Right lobe of liver (tissue), 6 donors: ENCODE measurements at places on chromosomes 16 and 17. TPM values are rescaled to one million over a fixed set of nuclear protein-coding genes. Genes with fewer than 3 reads are reported as not detected.

The FBXO31 gene
- total RNA-seq = 20.6 TPM

The MYL11 gene
- total RNA-seq = not detected

The HES7 gene
- total RNA-seq = not detected

GRCh38 chr17:39579318-39580081 is 28.2 kb downstream of the NEUROD2 start:
- H3K27ac ChIP-seq = no peak overlapping the region
- no peaks in the 10 kb centered on the region for H3K27me3 ChIP-seq
- H3K4me3 ChIP-seq = no peak overlapping the region
- H3K4me1 ChIP-seq = peaks cover 4% of the 10 kb centered on the region
- no peak for DNase-seq

DNA sequence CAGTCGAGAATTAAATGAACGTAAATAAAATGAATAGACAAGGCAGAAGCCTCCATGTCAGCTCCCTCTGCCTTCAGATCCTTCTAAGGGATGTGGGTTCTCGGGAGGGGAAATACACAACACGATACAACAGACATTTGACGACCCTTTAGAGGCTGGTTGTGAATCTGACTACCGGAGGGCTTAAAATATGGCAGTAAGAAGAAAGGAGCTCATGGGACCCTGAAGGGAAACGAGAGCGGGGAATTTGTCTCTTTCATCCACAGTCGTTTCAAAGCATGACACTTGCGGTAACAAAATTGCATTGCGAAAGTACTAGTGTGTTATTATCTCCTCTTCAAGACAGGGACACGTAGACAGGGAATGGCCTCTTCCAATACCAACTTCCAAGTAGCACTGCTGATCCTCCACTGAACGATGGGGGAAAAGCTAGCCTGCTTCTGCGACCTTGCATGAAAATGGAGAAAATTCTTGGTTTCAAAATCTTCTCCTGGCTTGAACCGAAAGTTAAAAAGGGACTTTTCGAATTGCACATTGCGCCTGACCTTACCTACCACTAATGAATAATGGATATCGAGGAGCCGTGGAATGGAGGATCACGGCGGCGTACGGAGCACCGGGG is 1.2 kb upstream of the TNRC6C start:
- peak overlapping the region; percentile 73 for H3K4me3 ChIP-seq
- H3K27me3 ChIP-seq = no peaks in the 10 kb centered on the region
- DNase-seq = no peak
- no peaks in the 10 kb centered on the region for H3K36me3 ChIP-seq
- H3K4me1 ChIP-seq = no peaks in the 10 kb centered on the region

- H3K36me3 ChIP-seq = no peaks in the 10 kb centered on the region
- no peaks in the 10 kb centered on the region for H3K27me3 ChIP-seq
- H3K4me3 ChIP-seq = no peak overlapping the region
- no peaks in the 10 kb centered on the region for H3K4me1 ChIP-seq
These were observed 4.4 kb upstream of the ACTG1 start for GRCh38 chr17:81517009-81517338.

- H3K27ac ChIP-seq = no peak overlapping the region
- H3K4me1 ChIP-seq = no peaks in the 10 kb centered on the region
- H3K27me3 ChIP-seq = no peaks in the 10 kb centered on the region
- no peaks in the 10 kb centered on the region for H3K36me3 ChIP-seq
- no peak overlapping the region for H3K4me3 ChIP-seq
- DNase-seq = no peak
These were observed 7.8 kb downstream of the CRHR1 start for GRCh38 chr17:45791935-45792334.

DNA sequence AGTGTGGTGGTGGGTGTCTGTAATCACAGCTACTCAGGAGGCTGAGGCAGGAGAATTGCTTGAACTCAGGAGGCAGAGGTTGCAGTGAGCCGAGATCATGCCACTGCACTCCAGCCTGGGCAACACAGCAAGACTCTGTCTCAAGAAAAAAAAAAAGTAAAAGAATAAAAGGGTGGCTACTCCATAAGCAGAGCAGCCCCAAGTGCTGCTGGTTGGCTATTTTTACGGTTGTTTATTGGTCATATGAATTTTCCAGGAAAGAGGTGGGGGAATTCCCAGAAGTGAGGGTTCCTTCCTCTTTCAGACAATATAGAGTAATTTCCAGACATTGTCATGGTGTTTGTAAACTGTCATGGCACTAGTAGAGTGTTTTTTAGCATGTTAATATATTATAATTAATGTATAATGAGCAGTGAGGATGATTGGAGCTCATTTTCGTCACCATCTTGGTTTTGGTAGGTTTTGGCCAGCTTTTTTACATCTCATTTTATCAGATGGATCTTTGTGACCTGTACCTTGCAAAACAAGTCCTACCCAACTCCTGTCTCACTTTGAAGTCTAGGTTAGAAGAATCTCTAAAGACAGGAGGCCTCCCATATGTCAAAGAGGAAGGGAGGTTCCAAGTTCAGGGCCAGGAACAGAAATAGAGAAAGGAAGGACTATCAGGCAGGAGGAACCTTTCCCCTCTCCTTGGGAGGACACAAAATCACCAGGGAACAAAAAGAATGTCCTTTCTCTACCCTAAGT is 39.1 kb downstream of the HOXB1 start:
- H3K27me3 ChIP-seq = no peaks in the 10 kb centered on the region
- peaks cover 9% of the 10 kb centered on the region for H3K4me1 ChIP-seq
- DNase-seq = no peak
- no peaks in the 10 kb centered on the region for H3K36me3 ChIP-seq
- no peak overlapping the region for H3K4me3 ChIP-seq

DNA sequence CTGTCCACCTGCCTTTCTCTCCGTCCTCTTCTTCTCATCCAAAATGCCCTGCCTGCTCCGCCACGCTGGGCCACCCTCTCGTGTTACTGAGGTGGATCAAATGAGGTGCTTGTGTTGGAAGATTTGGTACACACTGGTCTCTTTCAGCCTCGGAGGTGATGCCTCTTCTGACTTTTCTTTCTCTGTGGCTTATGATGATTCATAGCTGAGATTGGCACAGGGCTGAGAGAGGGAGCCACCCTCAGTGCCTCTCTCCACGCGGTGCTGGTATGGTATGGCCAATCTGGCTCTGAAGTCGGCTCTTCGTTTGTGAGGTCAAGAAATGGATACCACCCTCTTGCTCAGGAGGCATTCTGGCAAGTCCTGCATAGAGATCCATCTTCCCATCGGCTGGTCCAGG is 82.4 kb downstream of the PLCG2 start:
- H3K27ac ChIP-seq = no peak overlapping the region
- H3K4me1 ChIP-seq = no peaks in the 10 kb centered on the region
- no peaks in the 10 kb centered on the region for H3K27me3 ChIP-seq
- no peak overlapping the region for H3K4me3 ChIP-seq

GRCh38 chr16:7351610-7352510 is 19.2 kb downstream of the RBFOX1 start:
- no peaks in the 10 kb centered on the region for H3K36me3 ChIP-seq
- H3K4me1 ChIP-seq = no peaks in the 10 kb centered on the region
- H3K27me3 ChIP-seq = no peaks in the 10 kb centered on the region
- no peak overlapping the region for H3K4me3 ChIP-seq

The RRN3 gene
- 15.0 TPM for total RNA-seq

GRCh38 chr17:62681061-62681938 is 53.8 kb downstream of the MRC2 start:
- H3K4me1 ChIP-seq = no peaks in the 10 kb centered on the region
- no peak overlapping the region for H3K4me3 ChIP-seq
- no peaks in the 10 kb centered on the region for H3K27me3 ChIP-seq
- no peak for DNase-seq
- H3K36me3 ChIP-seq = no peaks in the 10 kb centered on the region
- no peak overlapping the region for H3K27ac ChIP-seq

The ZMYND15 gene
- 1.3 TPM for total RNA-seq

- no peak overlapping the region for H3K4me3 ChIP-seq
- no peaks in the 10 kb centered on the region for H3K27me3 ChIP-seq
- H3K36me3 ChIP-seq = no peaks in the 10 kb centered on the region
- no peak for DNase-seq
- H3K4me1 ChIP-seq = no peaks in the 10 kb centered on the region
These were observed 7.3 kb downstream of the RGS11 start for GRCh38 chr16:268141-269053.

GRCh38 chr17:17398943-17399926 is 77.6 kb upstream of the MED9 start:
- no peaks in the 10 kb centered on the region for H3K36me3 ChIP-seq
- DNase-seq = no peak
- no peak overlapping the region for H3K4me3 ChIP-seq
- no peaks in the 10 kb centered on the region for H3K27me3 ChIP-seq

GRCh38 chr16:50884066-50884860 is 142.4 kb downstream of the CYLD start:
- H3K36me3 ChIP-seq = no peaks in the 10 kb centered on the region
- DNase-seq = no peak
- H3K4me1 ChIP-seq = no peaks in the 10 kb centered on the region
- no peaks in the 10 kb centered on the region for H3K27me3 ChIP-seq
- H3K27ac ChIP-seq = no peak overlapping the region

The DHRS7C gene
- not detected for total RNA-seq

- no peak overlapping the region for H3K27ac ChIP-seq
- H3K4me3 ChIP-seq = no peak overlapping the region
- H3K36me3 ChIP-seq = no peaks in the 10 kb centered on the region
- H3K4me1 ChIP-seq = no peaks in the 10 kb centered on the region
These were observed 127.9 kb downstream of the NPIPB5 start for GRCh38 chr16:22638393-22639206.

DNA sequence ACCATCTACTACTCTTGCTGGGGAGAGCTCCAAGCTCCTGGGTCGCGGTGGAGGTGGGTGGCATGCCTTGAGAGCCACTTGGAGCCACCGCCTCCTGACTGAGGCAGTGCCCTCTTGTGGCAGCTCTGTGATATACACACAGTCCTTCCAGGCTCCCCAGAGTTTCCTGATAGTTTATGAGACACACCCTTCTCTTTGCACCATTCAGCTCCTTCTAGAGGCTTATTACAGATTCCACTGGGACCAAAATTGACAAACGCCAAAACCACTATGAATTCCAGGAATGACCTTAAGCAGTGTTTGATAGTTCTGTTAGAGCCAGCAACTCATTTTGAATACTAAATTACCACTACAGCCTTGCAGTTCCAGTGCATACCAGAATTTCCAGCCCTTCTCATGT is 170.1 kb upstream of the CDH13 start:
- no peaks in the 10 kb centered on the region for H3K36me3 ChIP-seq
- no peaks in the 10 kb centered on the region for H3K4me1 ChIP-seq
- H3K4me3 ChIP-seq = no peak overlapping the region
- H3K27ac ChIP-seq = no peak overlapping the region

- DNase-seq = no peak
- H3K4me1 ChIP-seq = no peaks in the 10 kb centered on the region
- H3K4me3 ChIP-seq = no peak overlapping the region
- no peak overlapping the region for H3K27ac ChIP-seq
- no peaks in the 10 kb centered on the region for H3K36me3 ChIP-seq
These were observed 7.2 kb upstream of the CRYM start for GRCh38 chr16:21285314-21285713.

DNA sequence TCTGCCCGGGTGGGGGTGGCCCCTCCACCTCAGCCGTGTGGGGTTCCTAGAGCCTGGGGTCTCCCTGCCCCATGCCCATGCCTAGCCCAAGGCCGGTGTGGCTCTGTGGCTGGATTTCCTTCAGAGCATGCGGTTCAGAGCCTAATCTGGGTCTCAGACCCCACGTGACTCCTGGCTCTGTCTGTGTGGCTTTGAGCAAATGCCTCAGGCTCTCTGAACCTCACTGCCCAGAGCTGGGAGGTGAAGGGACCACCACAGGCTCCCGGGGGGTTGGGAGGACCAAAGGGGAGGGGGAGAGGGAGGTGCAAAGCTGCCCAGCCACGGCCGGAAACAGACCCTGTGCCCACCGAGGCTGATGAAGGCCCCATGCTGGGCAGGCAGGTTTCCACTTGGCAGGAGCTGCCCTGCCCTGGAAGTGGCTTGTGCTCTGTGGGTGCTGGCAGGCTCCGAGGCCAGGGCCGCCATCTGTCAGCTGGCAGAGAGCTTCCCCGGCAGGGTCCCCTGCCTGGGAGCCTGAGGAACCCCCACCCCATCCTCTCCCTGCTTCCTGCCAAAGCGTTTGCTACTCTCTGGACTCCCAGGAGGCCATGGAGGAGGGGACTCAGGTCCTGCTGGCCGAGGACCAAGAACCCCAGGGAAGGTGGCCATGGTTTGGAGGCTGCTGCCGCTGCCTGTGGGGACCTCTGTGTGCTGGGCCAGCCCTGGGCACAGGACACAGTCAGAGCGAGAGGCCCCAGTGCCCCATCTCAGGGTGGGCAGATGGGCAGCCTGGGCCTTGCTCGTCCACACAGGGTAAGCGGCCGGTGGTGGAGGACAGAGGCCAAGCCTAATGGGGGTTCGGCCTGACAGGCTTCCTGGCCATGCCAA is 4.0 kb downstream of the CDH15 start:
- H3K27ac ChIP-seq = no peak overlapping the region
- H3K36me3 ChIP-seq = no peaks in the 10 kb centered on the region
- DNase-seq = no peak
- H3K4me3 ChIP-seq = no peak overlapping the region

- DNase-seq = peak; percentile 98
- H3K4me3 ChIP-seq = peak within 1 kb of the TSS; percentile 90
- no peaks in the 10 kb centered on the region for H3K4me1 ChIP-seq
- H3K27ac ChIP-seq = peak within 1 kb of the TSS; percentile 42
- no peaks in the 10 kb centered on the region for H3K36me3 ChIP-seq
These were observed at the start of gene KCTD5 for GRCh38 chr16:2682209-2683021. TSS of gene KCTD5 (plus strand) at chr16:2682523. CDS start at chr16:2682549, 26 bp downstream.

The CDK5R1 gene
- total RNA-seq = 0.43 TPM

GRCh38 chr17:4008441-4009185 is 44.4 kb upstream of the ATP2A3 start:
- no peak overlapping the region for H3K27ac ChIP-seq
- no peaks in the 10 kb centered on the region for H3K36me3 ChIP-seq
- no peak for DNase-seq
- H3K4me1 ChIP-seq = peaks cover 13% of the 10 kb centered on the region

The TACO1 gene
- 34.9 TPM for total RNA-seq

GRCh38 chr17:19238167-19238505 is 970 bp downstream of the EPN2 start:
- peaks cover 24% of the 10 kb centered on the region for H3K4me1 ChIP-seq
- peak overlapping the region; percentile 81 for H3K4me3 ChIP-seq
- peak overlapping the region; percentile 67 for H3K27ac ChIP-seq
- no peaks in the 10 kb centered on the region for H3K36me3 ChIP-seq
- no peaks in the 10 kb centered on the region for H3K27me3 ChIP-seq

The CSF3 gene
- total RNA-seq = not detected

- H3K27me3 ChIP-seq = no peaks in the 10 kb centered on the region
- no peaks in the 10 kb centered on the region for H3K36me3 ChIP-seq
- H3K4me3 ChIP-seq = no peak overlapping the region
- no peak overlapping the region for H3K27ac ChIP-seq
- no peaks in the 10 kb centered on the region for H3K4me1 ChIP-seq
These were observed 61.5 kb downstream of the EPN2 start for GRCh38 chr17:19298569-19299213.

The WWP2 gene
- 21.9 TPM for total RNA-seq

- DNase-seq = peak; percentile 53
- H3K27me3 ChIP-seq = no peaks in the 10 kb centered on the region
- H3K27ac ChIP-seq = no peak overlapping the region
- no peaks in the 10 kb centered on the region for H3K4me1 ChIP-seq
- H3K4me3 ChIP-seq = no peak overlapping the region
These were observed 1301.0 kb upstream of the CDH8 start for GRCh38 chr16:63337264-63337663.

The PRSS53 gene
- total RNA-seq = 6.1 TPM

GRCh38 chr17:62911114-62911513 is 54.9 kb upstream of the TANC2 start:
- no peak for DNase-seq
- no peak overlapping the region for H3K27ac ChIP-seq
- H3K4me1 ChIP-seq = no peaks in the 10 kb centered on the region
- no peaks in the 10 kb centered on the region for H3K36me3 ChIP-seq
- no peak overlapping the region for H3K4me3 ChIP-seq
